ENCODE measurements at places on chromosomes 12 and 14.

DNA sequence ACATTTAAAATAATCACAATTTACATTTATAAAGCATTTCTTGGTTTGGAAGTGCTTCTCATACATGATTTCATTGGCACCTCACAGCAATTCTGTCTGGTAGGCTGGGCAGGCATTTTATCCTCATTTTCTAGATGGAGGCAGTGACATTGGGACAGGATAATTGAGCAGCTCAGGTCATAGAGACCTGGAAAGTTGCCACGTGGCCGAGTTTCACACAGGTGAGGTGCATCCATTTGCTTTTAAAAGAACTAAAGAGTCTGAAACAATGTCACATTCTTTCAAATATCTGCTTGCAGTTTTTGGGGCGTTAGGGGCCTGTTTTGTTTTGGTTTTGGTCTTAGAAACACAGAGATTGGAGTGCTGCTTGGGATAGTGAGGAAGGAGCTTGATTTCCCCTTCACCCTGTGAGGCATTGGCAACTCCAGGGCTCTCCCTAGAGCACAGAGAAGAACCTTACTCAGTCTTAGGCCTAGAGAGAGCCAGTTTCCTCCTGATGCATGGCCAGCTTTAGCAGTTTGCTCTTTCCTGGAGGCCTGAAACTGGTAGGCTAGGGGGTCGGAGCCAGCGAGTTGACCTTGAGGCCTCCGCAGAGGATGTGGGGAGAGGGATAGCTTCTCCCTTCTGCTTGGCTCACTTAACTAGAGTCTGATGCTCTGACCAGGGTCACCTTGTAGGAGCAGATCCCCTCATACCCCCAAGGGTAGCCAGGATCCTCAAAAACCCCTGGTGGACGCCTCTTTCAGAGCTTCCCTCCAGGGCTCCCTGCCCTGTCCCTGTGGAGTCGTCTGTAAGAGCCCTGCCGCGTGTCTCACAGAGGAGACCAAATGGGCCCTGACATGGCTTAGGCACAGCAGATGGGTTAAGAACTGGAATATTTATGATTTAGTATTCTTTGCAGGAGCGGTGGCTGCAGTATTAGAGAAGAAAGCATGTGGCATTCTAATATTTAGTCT, 34.9 kb upstream of the JDP2 start:
- no peak for DNase-seq

GRCh38 chr14:65134651-65135579, 32.6 kb upstream of the MAX start:
- no peak for DNase-seq

DNA sequence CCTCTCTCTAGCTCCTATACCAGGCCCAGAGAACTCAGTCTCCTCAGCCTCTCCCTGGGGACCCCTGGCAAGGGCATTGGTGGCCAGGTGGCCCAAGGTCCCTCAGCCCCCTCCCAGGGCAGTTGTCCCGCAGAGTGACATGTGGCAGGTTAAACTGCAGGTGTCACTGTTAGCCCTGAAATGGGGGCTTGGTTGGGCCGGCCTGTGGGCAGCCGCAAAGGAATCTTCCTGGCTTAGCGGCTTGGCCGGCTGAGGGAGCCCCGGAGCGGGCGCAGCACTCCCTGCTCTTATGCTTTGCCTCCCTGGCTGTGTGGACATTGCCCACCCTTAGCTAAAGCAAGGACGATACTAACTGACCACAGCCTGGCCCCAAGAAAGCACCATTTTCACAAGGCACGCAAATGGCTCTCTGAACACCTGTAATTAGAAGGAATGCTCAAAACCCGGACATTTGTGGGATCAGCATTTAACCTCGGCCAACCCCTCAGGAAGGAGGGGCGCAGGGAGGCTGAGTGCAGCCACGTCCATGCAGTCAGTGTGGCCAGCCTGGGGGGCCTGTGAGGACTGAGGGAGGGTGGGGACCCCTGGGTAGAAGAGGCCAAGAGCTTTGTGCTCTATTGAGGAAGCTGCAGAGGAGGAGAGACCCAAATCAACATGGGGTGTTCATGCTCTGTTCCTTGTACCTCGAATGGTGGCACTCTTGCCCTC, 82.2 kb downstream of the PAPOLA start:
- DNase-seq = peak; percentile 32

GRCh38 chr14:39682582-39682981, 250.3 kb upstream of the FBXO33 start:
- DNase-seq = peak; percentile 19

- no peak for DNase-seq
Measured at GRCh38 chr12:102052192-102053061, 9.4 kb downstream of the WASHC3 start.

DNA sequence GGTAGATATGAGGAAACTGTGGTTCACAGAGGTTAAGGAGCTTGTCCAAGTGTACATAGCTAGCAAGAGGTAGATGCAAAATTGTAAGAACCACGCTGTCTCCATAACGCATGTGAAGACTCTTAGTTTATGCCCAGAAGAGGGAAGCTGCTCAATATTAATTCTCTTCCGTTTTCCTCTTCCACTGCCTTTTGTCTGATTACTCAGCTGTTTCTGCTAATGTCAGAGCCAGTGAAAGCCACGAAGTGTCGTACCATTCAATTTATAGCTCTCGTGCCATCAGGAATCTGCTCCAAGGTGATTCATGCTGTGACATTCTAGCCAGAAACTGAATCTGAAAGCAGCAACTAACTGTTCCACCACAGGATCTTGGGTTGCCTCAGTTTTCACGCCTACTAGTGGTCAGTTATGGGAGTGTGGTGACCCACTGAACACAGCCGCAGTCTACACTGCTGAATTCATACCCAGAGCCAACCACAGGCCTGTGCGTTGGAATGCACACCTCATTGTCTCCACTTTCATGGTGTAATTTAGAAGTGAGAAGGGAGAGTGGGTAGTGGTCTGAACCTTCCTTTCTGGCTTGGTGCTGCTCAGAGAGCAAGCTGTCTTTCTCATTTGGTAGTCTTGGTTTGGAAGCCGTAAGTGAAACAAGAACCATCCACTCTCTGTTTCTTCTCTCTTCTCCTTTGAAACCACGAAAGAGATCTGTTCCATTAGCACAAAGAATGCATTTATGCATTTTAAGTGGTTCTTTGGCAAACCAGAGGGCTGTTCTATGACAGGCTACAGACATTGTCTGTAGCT, 74.2 kb upstream of the NAP1L1 start:
- DNase-seq = peak; percentile 83

DNA sequence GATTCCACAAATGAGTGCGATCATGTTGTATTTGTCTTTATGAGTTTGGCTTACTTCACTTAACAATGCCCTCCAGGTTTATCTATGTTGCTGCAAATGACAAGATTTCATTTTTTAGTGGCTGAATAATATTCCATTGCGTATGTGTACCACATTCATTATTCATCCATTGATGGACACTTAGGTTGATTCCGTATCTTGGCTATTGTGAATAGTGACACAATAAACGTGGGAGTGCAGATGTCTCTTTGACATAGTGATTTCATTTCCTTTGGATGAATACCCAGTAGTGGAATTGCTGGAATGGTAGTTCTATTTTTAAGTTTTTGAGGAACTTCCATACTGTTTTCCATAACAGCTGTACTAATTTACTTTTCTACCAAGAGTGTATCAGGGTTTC, 23.5 kb downstream of the AKAP6 start:
- DNase-seq = no peak

DNA sequence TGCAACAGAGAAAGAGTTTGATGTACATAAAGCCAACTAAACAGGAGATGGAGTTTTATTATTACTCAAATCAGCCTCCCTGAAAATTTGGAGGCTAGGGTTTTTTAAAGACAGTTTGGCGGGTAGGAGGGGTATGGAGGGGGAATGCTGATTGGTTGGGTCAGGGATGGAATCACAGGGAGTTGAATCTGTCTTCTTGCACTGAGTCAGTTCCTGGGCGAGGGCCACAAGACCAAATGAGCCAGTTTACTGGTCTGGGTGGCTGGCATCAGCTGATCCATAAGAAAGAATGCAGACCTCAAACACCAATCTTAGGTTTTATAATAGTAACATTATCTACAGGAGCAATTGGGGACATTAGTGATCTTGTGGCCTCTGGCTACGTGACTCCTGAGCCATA, 64.9 kb downstream of the RIN3 start:
- peak; percentile 28 for DNase-seq

- DNase-seq = peak; percentile 40
Measured at GRCh38 chr14:96177766-96178375, 26.8 kb upstream of the BDKRB2 start.
